ENCODE measurements at places on chromosomes 5 and 9.

- no peaks in the 10 kb centered on the region for H3K36me3 ChIP-seq
- no peak overlapping the region for H3K27ac ChIP-seq
- no peak overlapping the region for H3K4me3 ChIP-seq
- H3K27me3 ChIP-seq: peaks cover 2% of the 10 kb centered on the region
- no peak for DNase-seq
Measured at GRCh38 chr9:98401140-98402018, 145.9 kb upstream of the TBC1D2 start.

GRCh38 chr9:16413509-16414016 lies 456.9 kb downstream of the BNC2 start:
- DNase-seq: no peak
- no peaks in the 10 kb centered on the region for H3K27me3 ChIP-seq
- no peaks in the 10 kb centered on the region for H3K4me1 ChIP-seq
- H3K4me3 ChIP-seq: no peak overlapping the region
- no peaks in the 10 kb centered on the region for H3K36me3 ChIP-seq

DNA sequence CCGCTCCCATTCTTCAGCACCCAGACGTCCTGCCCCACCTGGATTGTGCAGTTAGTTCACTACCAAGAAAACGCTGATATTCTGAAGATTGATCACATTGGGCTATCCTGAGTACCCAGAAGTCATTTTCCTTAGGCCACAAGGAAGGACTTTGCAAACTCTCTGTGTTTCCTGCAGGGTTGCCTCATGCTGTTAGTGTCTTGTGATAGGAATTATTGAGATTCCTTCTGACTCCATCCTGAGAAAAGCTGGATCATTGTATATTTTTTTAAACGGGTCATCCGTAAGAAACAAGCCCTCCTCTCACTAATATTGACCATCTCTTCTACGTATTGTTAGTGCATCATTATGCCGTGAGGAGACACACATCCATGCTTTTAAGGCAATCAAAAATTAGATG lies 96.0 kb upstream of the DAPK1 start:
- no peak overlapping the region for H3K4me3 ChIP-seq
- no peaks in the 10 kb centered on the region for H3K36me3 ChIP-seq
- H3K27me3 ChIP-seq: no peaks in the 10 kb centered on the region
- H3K4me1 ChIP-seq: no peaks in the 10 kb centered on the region
- DNase-seq: no peak

- no peak overlapping the region for H3K27ac ChIP-seq
- no peaks in the 10 kb centered on the region for H3K36me3 ChIP-seq
- no peak overlapping the region for H3K4me3 ChIP-seq
- H3K4me1 ChIP-seq: no peaks in the 10 kb centered on the region
Measured at GRCh38 chr9:84953797-84954705, 284.5 kb downstream of the NTRK2 start.

- H3K27ac ChIP-seq: no peak overlapping the region
- H3K4me3 ChIP-seq: no peak overlapping the region
- no peaks in the 10 kb centered on the region for H3K36me3 ChIP-seq
- no peak for DNase-seq
Measured at GRCh38 chr5:171622010-171622409, 163.6 kb upstream of the SMIM23 start.

DNA sequence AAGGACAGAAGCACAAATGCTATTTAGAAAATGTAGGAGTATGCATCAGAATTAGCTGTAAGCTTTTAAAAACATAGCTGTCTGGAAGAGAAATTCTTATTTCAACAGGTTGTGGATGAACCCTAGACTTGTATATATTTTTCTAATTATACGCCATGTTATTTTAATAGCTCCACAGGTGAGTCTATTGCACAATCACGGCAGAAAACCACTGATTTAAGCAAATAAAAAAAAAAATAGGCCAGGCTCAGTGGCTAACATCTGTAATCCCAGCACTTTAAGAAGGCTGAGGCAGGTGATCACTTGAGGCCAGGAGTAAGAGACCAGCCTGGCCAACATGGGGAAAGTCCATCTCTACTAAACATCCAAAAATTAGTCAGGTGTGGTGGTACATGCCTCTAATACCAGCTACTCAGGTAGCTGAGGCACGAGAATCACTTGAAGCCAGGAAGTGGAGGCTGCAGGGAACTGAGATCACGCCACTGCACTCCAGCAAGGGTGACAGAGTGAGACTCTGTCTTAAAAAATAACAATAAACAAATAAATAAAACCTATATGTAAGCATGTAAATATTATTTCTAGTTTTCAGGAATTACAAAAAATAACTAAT lies 11.7 kb downstream of the TRIM23 start:
- no peaks in the 10 kb centered on the region for H3K4me1 ChIP-seq
- H3K27me3 ChIP-seq: no peaks in the 10 kb centered on the region
- no peak overlapping the region for H3K4me3 ChIP-seq
- H3K36me3 ChIP-seq: peaks cover 80% of the 10 kb centered on the region

DNA sequence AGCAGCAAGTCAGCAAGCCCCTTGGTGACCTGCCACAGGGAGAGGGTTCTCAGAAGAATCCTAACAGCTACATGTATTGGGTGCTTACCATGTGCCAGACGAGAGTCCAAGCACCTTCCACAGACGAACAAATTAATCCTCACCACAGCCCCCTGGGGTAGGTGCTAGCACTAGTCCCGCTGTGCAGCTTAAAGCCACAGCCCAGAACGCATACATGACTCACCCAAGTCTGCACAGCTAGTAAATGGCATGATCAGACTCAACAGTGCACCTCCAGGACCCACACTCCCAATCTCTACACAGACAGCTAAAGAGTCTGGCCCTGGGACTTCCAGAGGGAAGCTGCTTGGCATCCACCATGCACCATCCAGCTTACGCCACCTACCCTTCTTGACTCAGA lies 111.5 kb downstream of the PAX5 start:
- no peak overlapping the region for H3K27ac ChIP-seq
- no peaks in the 10 kb centered on the region for H3K4me1 ChIP-seq

GRCh38 chr5:65801352-65801783 lies 79.4 kb downstream of the NLN start:
- no peak overlapping the region for H3K4me3 ChIP-seq
- H3K36me3 ChIP-seq: no peaks in the 10 kb centered on the region
- no peak for DNase-seq

- no peak overlapping the region for H3K4me3 ChIP-seq
- no peaks in the 10 kb centered on the region for H3K4me1 ChIP-seq
- no peaks in the 10 kb centered on the region for H3K36me3 ChIP-seq
- no peak overlapping the region for H3K27ac ChIP-seq
Measured at GRCh38 chr5:91106842-91107511, 276.1 kb downstream of the ARRDC3 start.

DNA sequence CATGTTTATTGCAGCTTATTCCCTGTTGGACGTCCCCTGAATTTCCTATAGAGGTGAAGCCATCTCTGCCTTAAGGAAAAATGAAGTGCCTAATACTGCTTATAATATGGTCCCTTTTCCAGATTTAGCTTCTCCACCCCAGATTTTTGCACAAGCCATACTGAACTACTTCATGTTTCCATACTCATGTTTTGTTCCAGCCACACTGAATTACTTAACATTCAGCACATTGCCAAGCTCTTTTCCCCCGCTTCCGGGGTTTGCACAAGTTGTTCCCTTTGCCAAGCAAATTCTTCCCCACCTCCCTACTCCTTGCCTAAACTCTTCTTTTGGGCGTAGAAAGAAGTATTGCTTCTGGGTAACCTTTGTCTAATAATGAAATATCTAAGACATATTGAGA lies 1.7 kb upstream of the CNTRL start:
- no peaks in the 10 kb centered on the region for H3K36me3 ChIP-seq
- no peak for DNase-seq
- H3K4me3 ChIP-seq: no peak overlapping the region
- no peaks in the 10 kb centered on the region for H3K27me3 ChIP-seq

DNA sequence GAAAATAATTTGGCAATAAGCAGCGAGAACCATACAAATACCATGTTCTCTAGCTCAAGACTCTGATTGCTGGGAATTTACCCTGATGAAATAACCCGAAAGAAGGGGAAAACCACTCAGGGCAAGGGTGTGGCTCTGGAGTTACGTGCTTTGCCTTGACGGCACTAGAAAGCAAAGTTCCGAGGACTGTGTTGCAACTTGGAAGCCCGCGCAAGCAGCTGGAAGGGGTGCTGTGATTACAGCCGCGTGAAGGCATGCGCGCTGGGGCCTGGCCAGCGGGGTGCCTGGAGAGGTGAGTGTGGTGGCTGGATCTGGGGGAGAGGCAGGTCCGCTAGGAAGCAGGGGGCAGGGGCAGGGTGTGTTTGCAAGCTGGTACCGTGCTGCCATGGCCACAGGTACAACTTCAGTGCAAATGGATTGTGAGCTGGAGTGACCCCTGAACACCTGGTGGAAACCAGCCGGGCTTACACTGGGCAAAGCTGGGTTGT lies 52.6 kb upstream of the CNOT6 start:
- no peaks in the 10 kb centered on the region for H3K4me1 ChIP-seq
- no peaks in the 10 kb centered on the region for H3K36me3 ChIP-seq
- H3K4me3 ChIP-seq: no peak overlapping the region
- no peak for DNase-seq
- no peak overlapping the region for H3K27ac ChIP-seq

- H3K27me3 ChIP-seq: no peaks in the 10 kb centered on the region
- no peak overlapping the region for H3K27ac ChIP-seq
- no peak overlapping the region for H3K4me3 ChIP-seq
- H3K4me1 ChIP-seq: no peaks in the 10 kb centered on the region
Measured at GRCh38 chr5:14497311-14497710, 84.3 kb upstream of the OTULINL start.

GRCh38 chr5:168303393-168304025 lies 12.1 kb downstream of the WWC1 start:
- H3K36me3 ChIP-seq: no peaks in the 10 kb centered on the region
- DNase-seq: no peak
- H3K27me3 ChIP-seq: no peaks in the 10 kb centered on the region
- H3K4me3 ChIP-seq: no peak overlapping the region

DNA sequence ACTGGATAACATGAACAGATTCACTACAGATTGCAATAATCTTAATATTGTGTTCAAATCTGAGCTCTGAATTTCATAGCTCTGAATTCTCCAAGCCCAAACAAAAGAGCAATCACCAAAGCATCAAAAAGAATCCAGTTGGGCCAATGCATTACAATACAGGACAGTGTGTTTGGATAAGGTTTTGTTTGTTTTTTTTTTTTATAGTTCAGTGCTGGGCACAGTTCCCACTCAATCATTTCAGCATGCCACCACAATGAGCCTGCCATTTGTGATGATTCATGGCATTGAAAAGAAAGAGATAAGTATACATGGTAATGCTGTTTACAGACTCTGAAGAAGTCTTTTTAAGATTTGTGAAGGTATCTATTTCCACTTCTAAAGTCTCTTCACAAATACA lies 1.7 kb upstream of the HTR1A start:
- H3K27ac ChIP-seq: no peak overlapping the region
- H3K36me3 ChIP-seq: no peaks in the 10 kb centered on the region
- H3K4me1 ChIP-seq: no peaks in the 10 kb centered on the region
- no peaks in the 10 kb centered on the region for H3K27me3 ChIP-seq

- H3K27ac ChIP-seq: no peak overlapping the region
- H3K36me3 ChIP-seq: peaks cover 13% of the 10 kb centered on the region
- no peak for DNase-seq
- no peaks in the 10 kb centered on the region for H3K4me1 ChIP-seq
Measured at GRCh38 chr5:10674096-10674495, 86.9 kb downstream of the DAP start.

DNA sequence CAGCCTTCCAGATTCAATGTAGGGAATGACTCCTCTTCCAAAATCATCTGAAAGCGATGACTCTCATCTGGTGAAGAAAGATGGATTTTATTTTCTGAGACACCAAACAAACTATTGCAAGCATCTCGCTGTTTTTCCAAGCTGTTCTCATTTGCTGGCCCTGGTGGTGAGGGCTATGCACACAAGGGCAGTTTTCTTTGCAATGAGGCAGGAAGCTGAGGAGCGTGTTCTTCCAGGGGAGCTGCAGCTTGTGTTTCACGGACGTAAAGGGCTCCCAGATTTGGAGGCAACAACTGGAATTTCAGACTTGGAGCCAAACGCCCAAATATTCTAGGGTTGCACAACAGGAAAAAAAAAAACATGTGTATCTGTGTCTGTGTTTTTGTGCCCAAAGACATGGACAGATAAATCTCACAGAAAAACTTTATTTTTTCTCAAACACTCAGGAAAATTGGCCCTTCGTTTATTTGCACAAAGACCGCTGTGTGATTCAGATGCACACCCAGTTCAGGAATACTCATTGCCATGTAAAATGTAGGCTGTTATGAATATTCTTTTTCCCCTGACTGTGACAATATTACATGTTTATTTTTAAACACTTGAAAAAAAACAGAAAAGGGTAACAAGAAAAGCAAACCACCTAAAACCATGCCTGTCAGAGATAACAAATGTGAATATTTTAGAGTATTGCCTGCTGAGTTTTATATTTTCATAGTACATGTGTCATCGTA lies 151.3 kb downstream of the GAS1 start:
- DNase-seq: no peak
- no peak overlapping the region for H3K4me3 ChIP-seq
- H3K36me3 ChIP-seq: no peaks in the 10 kb centered on the region
- H3K4me1 ChIP-seq: no peaks in the 10 kb centered on the region
- no peaks in the 10 kb centered on the region for H3K27me3 ChIP-seq
- H3K27ac ChIP-seq: no peak overlapping the region

DNA sequence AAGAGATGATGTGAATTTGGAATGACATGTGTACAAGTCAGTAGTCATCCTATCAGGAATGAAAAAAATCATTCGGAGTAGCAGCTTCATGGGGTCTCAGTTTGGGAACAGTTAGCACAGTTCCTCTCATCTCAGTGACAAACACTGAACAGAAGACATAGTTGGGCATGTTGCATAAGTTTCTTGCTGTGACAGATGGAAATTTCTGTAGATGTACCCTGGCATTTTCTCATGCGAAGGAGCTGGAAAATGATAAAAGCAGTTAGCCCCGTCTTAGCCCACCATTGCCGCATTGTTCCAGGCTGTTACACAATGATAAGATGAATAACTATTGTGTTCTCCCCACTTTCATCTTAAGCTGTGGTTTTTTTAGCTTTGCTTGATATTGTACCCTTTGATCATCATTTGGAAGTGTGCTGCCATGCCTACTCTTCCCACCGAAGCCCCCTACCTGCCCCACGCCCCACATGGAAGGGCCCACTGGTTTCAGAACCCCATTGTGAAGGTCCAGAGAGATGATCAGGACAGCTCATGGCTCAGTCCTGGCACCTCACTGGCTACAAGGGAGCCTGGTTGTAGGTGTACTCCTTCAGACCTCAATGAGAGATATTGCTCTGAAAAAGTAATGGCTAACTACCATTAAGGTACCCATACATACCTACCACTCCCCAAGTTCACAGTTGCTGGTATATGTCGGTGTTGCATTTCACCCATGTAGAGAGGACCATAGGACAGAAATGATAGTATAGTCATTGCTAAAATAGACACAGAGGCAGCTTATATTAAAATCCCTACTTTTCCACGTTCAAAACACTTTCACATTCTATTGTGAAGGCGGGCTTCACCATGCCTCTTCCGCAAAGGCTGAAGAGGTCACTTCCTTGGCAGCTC lies 38.8 kb downstream of the SFXN1 start:
- H3K4me3 ChIP-seq: peak overlapping the region; percentile 64
- H3K4me1 ChIP-seq: peaks cover 28% of the 10 kb centered on the region
- DNase-seq: no peak
- peaks cover 52% of the 10 kb centered on the region for H3K36me3 ChIP-seq
- H3K27ac ChIP-seq: peak overlapping the region; percentile 48
- H3K27me3 ChIP-seq: no peaks in the 10 kb centered on the region
